AML-193 (cell line): ENCODE measurements at places on chromosomes 6 and 20.

GRCh38 chr6:87738000-87738399 lies 36.0 kb upstream of the AKIRIN2 start:
- no peak for DNase-seq

DNA sequence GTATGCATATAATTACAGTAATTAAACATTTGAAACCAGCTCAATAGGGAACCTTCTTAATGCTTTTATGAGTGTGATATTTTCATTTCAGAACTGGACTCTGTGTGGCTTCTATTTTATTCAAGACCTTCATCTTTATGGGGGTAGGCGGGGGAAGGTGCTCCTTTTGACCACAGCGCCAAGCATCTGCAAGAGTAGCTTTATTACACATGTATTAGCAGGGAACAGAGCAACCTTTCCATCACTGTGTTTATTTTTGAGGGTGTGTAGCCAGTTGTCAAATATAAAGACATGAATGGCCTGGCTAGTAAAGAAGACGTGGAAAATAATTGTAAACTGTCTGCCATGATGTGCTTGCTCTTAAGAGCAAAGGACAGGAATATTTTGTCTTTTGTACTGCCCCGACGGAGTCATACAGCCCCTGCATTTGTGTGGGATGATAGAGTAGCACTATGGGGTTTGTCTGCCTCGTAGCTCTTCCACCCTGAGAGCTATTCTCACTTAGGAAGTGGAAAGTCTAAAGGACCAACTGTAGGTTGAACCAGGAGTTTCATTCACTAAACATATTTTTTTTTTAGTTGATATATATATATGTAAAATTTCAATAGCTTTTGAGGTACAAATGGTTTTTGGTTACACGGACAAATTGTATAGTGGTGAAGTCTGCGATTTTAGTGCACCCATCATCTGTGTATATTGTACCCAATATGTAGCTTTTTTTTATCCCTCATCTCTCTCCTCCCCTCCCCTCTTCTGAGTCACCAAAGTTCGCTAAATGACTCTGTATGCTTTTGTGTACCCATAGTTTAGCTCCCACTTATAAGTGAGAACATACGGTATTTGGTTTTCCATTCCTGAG lies 91.2 kb downstream of the CARMIL1 start:
- no peak for DNase-seq

GRCh38 chr20:57445298-57445697 lies 54.1 kb downstream of the RBM38 start:
- no peak for DNase-seq

GRCh38 chr6:46129629-46130511 lies at the start of gene ENPP4:
Gene ENPP4, plus strand, starts transcription at chr6:46129989. Its CDS starts 9,595 bp downstream, at chr6:46139584.
- peak; percentile 97 for DNase-seq

DNA sequence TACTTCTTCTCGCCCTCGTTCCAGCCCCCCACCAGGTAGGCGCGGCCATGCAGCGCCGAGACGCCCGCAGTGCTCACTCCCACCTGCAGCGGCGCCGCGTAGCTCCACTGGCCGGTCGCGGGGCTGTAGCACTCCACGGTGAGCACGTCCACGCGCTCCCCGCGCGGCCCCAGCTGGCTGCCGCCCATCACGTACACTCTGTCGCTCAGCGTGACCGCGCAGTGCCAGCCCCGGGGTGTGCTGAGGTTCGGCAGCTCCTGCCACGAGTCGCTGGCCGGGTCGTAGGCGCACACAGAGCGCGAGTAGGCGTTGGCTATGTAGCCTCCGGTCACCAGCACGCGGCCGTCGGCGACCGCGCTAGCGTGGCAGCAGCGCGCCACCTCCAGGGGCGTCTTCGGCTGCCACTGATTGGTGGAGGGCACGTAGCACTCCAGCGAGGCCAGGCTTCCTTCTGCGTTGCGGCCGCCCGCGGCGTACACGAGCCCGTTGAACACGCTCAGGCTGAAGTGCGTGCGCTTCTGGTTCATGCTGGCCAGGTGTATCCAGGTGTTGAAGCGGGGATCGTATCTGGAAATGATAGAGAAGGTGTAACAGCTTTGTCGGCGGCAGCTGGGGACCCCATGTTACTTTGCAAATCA lies 13.7 kb downstream of the KLHL31 start:
- peak; percentile 91 for DNase-seq

GRCh38 chr6:113432521-113433334 lies 424.4 kb upstream of the MARCKS start:
- DNase-seq, result peak; percentile 87

DNA sequence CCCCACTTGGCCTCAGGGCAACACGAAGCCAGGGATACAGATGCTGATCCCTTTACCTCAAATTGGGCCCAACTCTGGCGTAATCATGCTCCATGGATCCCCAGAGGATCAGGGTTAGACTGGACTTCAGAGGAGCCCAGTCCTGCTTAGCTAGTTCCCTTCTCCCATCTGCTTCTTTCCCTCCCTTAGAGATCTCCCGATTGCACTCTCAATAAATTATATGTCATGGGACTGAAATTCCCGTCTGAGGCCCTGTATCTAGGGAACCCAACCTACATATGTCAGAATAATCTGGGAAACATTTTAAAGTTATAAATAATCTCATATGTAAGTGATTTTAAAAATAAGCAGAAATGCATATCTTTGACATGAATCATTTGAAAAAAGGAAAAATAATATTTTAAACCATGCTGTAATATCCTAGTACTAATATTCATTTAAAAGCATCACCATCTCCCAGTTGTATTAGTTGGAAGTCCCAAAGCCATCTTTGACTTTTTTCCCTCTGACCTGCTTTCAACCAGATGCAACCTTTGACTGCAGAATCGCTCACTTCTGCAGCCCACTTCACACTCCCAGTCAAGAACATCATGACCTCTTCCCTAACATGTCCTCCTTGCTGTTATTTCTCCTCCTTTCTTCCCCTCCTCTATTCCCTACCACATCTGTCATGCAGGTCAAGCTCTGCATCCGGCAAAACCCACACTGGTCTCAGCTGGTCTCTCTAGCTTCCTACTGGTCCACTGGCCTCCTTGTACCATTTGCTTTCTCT lies 393.6 kb downstream of the BTBD3 start:
- no peak for DNase-seq

DNA sequence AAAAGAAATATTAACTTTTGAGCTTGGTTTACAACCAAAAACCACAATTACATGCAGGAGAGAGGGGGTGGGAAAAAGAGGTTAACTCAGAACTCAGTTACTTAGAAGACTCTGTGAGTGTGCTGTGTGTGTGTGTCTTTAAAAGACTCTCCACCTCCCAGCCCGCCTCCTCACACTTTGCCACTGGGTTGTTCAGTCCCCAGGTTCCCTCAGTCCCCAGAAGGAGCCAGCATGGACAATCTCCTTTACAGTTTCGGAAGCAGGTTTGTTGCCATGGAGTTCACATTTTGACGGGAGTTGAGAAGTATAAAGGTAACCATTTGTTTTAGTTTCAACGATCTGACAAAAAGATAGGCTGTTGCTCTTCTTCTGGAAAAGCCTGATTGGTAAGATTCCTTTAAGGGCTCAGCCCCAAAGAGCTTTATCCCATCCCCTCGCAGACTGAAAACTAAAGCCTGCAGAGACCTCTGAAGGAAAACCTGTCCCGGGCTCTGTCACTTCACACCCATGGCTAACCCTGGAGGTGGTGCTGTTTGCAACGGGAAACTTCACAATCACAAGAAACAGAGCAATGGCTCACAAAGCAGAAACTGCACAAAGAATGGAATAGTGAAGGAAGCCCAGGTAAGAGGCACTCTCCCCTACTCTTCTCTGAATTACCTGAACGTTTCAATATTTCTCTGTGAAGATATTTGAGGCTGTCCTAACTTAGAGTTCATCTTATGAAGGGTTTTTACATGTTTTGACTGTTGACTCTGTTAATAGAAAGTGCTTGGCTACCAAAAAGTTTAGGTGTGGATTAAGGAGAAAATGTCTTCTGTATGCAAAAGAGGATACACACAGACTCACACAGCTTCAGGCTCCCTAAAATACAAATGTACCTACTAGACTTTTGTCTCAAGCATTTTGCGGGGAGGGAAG lies at the start of gene SPTLC3:
TSS of gene SPTLC3 (plus strand) at position 212 of the 921 bp plus-strand sequence. CDS start at position 508, 296 bp downstream.
- no peak for DNase-seq

DNA sequence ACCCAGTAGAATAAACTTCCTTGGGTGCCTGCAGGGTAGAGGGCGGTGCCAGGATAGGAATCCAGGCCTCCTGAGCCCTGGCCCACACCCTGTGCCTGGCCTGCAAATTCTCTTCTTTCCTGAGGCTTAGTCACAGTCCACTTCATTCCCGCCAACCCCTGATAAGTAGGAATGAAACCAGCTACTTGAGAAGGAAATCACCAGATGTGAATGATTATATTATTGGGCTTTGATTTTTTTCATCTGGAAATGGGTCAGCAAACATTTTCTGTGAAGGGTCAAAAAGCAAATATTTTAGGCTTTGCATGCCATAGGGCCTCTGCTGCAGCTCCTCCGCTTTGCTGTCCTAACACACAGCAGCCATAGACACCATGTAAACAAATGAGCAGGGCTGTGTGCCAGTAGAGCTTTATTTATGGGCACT lies 50.2 kb downstream of the STK35 start:
- no peak for DNase-seq

- DNase-seq, result no peak
These were observed 67.3 kb downstream of the PPP1R3G start for GRCh38 chr6:5152460-5152859.

- no peak for DNase-seq
These were observed 185.7 kb downstream of the SASH1 start for GRCh38 chr6:148528292-148528691.

DNA sequence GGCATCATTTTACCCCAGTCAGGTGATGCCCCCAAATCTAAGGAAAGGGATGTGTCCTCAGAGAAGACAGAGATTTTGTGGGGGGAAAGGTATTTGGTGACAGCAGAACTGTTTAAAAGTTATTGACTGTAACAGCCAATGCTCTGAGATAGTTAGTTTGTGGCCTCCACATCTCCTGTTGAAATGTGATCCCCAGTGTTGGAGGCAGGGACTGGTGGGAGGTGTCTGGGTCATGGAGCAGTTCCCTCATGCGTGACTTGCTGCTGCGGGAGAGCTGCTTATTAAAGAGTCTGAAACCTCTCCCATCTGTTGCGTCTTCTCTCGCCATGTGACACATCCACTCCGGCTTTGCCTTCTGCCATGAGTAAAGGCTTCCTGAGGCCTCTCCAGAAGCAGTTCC lies 282.8 kb upstream of the FOXQ1 start:
- DNase-seq, result no peak

- peak; percentile 85 for DNase-seq
These were observed 216.9 kb downstream of the GMDS start for GRCh38 chr6:2028457-2029038.

GRCh38 chr6:121873595-121873994 lies 438.1 kb downstream of the GJA1 start:
- no peak for DNase-seq

GRCh38 chr6:160388922-160389321 lies 40.7 kb downstream of the SLC22A3 start:
- DNase-seq, result no peak

- DNase-seq, result no peak
These were observed 51.1 kb downstream of the ENPP1 start for GRCh38 chr6:131858765-131859415.

DNA sequence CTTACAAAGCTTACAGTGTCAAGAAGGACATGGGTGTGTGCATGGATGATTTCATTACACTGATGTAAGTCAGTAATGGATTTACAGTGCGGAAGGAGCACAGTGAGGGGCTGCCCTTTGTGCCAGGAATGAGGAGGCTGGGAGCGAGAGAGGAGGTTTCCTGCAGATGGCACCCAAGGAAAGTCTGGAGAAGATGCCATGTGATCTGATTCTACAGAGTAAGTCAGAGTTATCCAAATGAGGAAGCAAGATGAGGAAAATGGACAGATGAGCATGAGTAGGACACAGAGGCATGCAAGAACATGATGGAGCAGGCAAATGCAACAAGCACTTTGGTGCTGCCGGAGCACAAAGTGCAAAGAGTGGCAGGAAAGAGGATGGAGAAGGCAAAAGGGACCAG lies 29.7 kb downstream of the MAP7 start:
- DNase-seq, result no peak

- DNase-seq, result no peak
These were observed 582.4 kb downstream of the PHF3 start for GRCh38 chr6:64217721-64218620.

- DNase-seq, result no peak
These were observed 200.0 kb downstream of the ZMYND8 start for GRCh38 chr20:47156301-47157137.

DNA sequence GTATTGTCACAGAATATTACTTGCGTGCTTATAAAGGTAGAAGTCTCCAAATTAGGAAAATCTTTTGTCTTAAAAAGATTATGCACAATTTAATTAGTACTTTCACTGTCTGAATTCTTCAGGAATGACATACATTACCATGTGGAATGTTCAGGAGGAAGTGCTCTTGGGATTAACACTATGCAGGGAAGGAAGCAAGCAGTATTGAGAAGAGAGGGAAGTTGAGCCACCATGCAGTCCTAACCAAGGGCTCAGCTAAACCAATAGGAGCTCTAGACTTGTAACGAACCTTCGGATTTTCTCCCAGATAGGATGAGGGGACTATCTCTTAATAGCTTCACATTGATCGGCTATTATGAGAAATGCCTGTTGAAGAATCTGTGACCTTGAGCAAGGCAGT lies 918.4 kb upstream of the MANEA start:
- DNase-seq, result no peak

DNA sequence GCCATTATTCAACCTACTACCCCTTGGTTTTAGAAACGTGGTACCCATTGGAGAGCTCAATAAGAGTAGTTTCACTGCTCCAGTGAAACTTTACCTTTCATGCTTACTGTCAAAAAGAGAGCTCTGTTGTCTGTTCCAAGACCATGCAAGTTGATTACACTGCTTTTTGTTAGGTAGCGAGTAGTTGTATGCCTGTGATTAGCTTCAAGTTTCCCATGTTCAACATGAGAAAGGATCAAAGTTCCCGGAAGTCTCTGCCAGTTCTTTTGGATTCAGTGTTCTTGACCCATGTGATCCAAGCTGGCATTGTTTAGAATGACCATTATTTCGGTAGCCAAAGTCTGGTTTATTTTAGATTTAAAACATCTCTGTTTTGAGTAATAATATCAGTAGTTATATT lies 107.1 kb downstream of the ZFAND3 start:
- DNase-seq, result no peak

GRCh38 chr20:12090920-12091319 lies 173.2 kb downstream of the BTBD3 start:
- DNase-seq, result peak; percentile 44

DNA sequence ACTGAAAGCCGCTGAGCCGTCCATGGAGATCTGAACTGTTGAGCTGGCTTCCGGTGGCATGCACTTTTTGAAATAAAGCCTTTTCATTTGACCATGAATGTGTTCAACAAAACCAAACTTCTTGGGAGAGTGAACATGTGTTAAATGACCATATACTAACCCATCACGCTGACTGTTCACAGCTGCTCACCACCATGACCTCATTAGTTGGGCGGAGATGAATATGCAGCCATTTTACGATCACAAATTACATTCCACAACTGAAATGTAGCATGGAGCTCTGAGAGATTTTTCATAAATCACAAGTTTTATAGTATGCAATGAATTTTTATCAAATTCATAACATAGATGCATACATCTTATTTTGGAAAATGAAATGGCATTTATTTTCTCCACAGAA lies 4.2 kb downstream of the RAMACL start:
- DNase-seq, result no peak

GRCh38 chr6:449057-449430 lies 57.5 kb downstream of the IRF4 start:
- no peak for DNase-seq
